ENCODE measurements at places on chromosomes 1 and 21.

GRCh38 chr1:169107603-169108208 is 1.2 kb downstream of the ATP1B1 start:
- no peak for DNase-seq

DNA sequence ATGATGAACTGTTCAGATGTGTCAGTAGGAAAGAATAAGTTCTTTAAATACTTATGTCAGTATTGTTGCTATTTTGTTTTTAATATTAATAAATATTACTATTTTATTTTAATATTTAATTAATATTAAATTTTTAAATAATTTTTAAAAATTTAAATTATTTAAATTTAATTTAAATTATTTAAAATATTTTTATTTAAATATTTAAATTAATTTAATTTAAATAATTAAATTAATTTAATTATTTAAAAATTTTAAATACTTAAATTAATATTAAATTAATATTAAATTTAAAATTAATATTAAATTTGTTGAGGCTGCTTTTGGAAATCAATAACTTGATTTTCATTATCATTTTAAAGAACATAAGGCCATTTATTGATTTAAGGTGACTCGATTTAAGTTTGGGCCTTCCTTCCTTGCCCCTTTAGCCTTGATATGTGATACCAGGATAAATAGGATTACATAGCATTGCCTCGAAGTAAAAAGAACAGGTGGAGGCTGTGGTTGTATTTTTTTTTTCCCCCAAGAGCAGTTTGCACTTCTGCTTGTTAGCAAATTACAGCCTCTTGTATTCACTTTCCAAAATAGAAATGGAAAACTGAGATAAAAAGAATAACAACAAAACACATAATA is 915.2 kb downstream of the TTLL7 start:
- DNase-seq = no peak

- DNase-seq = no peak
Measured at GRCh38 chr21:41052820-41053555, 115.0 kb upstream of the BACE2 start.

GRCh38 chr1:53369761-53370160 is 41.9 kb upstream of the LRP8 start:
- no peak for DNase-seq

DNA sequence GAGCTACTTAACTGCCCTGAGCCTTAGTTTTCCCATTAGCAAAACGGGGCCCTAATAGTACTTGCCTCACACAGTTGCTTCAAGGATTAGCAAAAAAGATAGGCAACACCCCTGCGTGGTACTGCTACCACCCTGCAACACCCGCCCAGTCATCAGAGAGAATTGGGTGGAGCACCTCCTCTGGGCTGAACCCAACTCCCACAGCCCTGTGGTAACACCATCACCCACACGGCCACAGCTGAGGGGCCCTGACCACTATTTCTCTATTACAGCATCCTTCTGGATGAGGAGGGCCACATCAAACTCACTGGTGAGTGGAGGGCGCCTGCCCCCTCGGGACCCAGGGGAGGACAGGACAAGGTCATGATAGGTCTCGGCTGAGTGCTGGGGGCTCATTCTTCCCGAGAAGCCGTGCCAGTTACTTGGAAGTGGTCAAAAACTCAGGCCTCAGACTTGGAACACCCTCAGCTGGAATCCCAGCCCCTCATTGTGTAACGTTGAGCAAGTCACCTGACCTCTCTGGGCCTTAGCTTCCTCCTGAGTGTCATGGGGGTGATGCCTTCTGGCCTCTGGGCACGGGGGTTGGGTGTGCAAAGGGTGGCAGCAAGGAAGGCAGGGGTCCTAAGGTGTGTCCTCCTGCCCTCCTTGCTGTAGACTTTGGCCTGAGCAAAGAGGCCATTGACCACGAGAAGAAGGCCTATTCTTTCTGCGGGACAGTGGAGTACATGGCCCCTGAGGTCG is 24.6 kb downstream of the RPS6KA1 start:
- no peak for DNase-seq

Measured in COLO829 (cell line).